Caco-2 (cell line): ENCODE measurements at places on chromosomes 3 and 15.

GRCh38 chr15:33508703-33509102 lies 197.9 kb downstream of the RYR3 start:
- no peak for DNase-seq

DNA sequence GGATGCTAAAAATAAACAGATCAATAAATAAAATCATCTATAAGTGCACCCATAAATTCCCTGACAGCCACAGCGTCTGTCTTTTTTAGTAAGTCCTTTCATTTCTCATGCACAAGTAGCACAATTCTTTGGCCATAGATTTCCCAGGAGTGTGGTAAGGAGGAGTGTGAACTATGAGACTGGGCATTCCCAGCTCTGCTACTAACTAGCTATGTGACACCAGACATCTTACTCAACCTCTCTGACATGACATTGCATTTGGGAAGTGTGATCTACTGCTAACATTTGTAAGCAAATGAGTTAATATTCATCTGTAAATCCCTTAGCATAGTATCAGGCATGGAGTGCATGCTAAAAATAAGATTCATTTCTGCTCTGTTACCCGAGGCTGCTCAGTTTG lies 301.7 kb downstream of the NTRK3 start:
- DNase-seq, result no peak

- DNase-seq, result no peak
Measured at GRCh38 chr3:77746892-77747291, 707.0 kb downstream of the ROBO2 start.

GRCh38 chr15:66404532-66404931 lies 17.8 kb downstream of the MAP2K1 start:
- DNase-seq, result no peak

DNA sequence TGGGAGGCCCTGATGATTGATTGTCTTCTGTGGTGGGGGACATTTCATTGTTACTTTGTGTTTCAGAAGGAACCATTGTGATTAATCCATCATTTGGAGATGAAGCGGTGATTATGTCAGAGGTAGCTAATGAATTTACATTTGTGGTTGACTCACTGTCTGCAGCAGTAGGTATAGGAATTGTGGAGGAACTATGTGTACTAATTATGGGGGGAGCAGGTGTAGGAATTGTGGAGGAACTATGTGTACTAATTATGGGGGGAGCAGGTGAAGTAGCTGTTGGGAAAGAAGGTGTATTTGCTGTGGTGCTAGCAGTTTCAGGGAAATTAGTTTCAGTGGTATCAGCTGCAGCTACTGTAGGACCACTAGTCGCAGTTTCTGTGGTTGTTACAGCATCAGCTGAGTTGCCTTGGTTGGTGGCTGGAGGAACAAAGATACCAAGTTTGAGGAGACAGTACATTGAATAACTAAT lies 6.9 kb downstream of the MUC13 start:
- DNase-seq, result no peak

DNA sequence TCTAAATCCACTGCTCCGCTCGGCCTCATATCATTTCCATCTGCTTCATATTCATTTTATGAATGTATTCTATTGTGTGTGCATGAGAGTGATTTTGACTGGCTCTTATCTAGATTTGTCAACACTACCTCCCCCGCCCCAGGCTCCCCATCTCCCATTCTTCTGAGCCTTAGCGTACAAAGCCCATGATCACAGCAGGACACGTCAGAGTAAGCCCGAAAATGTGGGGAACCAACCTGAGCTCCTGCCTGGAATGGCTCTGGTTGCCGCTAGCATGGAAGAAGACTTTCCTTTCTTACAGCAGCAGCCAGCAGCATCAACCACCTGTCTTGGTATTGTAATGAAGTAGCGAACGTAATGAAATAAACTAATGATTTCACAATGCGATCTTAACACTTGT lies 61.4 kb downstream of the GABRB3 start:
- DNase-seq, result no peak

GRCh38 chr3:11522398-11522715 lies 121.4 kb downstream of the VGLL4 start:
- no peak for DNase-seq

GRCh38 chr3:171379281-171379680 lies 80.9 kb downstream of the TNIK start:
- DNase-seq, result no peak
